ENCODE measurements at places on chromosomes 2 and 18.

DNA sequence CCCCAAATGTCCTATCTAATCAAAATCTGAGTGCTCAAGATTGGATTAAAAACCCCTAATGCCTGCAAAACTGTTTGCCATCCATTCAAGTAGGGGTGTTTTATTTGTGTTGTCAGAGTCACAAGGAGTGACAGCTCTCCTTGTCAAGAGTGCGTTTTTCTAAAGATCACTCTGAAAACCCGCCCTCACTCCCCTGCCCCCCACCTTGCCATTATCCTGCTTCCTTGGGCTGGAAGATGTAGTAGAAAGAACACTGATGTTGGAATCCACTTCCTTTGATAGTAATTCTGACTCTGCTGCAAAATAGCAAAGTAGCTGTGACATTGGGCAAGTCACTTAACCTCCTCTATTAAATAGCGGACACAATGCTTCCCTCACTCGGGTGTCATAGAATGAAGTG, 155.6 kb downstream of the TSN start:
- DNase-seq: no peak

DNA sequence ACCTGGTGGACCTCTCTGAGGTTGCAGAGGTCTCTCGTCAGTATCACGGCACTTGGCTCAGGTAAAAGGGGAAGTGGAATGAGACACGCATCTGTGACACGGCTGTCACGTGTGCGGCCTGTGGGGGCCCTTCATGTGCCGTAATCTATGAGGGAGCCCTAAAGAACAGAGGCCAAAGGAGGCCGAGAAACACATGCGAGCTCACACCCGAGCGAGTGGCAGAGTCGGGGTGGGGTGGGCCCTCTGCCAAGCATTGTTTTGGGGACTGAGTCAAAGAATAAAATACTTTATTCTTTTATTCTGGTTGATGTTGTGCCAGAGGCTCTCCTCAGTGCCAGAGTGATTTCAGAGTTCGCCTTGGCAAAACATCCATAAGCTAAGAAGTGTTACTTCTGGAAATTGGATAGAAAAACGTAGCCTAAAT, 43.3 kb downstream of the PLB1 start:
- DNase-seq: no peak

DNA sequence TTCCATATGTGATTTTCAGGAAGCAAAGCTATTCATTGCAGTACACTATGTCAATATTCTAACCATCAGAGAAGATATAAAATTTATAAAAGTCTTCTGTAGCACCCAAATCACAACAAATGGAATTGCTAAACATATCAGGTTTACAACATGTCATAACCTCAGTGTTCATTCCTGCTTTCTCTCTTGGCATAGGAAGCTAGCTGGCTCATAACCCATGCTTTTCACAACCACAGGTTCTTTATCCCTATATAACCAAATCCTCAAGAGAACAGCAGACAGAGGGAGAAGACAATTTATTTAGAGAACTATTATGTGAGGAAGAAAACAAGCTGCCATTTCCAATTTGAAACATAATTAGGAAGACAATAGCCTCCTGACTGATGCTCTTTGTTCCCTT, 997.0 kb upstream of the ACVR2A start:
- no peak for DNase-seq

GRCh38 chr18:66495844-66496243, 108.0 kb downstream of the CDH19 start:
- DNase-seq: no peak

DNA sequence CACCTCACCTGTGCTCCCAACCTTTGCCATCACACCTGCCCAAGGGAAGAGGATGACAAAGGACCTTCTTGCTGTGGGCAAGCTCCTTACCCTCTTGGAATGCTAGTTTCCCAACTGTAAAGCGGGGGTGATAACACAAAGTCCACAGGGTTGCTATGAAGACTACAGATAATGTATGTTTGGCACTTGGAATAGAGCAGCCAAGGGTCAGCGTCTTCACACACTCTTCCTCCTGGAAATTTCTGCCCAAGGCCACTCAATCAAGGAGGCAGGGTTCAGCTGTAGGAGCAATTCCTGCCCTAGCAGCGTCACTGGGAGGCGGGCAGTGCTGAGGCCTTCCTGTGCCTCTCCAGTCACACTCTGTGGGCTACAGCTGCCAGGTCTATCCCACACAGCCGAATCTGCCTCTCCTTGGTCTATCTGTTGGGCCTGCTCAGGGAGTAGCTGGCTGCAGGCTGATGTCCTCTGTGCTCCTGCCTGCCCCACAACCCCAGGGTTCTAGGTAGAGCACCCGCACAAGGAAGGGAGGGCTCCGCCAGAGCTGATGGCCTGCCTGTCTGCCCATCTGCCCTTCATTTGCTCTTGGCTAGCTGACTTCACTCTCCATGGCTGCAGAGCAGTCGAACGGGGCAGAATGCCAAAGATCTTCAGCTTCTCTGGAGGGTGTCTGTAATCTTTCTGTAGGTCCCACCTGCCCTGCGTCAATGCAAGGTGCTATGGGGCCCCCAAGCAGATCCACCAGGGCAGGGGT, 91.9 kb downstream of the MRO start:
- DNase-seq: no peak

DNA sequence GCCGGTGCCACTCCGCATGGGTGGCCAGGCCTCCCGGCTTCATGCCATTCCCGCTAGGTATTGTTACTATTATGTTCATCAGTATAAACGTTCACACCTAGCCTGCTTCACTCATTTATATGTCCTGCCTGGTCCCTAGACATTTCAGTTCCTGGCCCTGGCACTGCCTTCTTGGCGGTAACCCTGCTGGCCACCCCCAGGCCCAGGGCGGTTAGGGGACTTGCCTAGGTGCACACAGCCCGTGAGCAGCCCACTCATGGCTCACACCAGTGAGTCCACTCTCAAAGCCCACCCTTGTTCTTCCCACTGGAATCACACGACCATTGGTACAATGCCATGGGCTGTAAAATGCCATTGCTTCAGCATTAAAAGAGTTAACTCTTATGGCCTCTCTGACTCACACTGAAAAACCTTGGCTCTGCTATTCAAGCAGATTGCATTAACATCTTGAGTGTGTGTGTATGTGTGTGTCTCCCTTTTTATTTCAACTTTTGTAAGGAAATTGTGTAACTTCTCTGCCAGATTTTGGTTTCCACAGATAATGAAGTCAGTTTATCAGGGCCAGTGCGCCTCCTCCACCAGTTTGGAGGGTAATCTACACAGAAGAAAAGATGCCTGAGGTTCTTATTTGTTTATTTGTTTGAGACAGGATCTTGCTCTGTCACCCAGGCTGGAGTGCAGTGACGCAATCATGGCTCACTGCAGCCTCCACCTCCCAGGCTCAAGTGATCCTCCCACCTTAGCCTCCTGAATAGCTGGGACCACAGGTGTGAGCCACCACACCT, 74.2 kb downstream of the RAB31 start:
- no peak for DNase-seq

DNA sequence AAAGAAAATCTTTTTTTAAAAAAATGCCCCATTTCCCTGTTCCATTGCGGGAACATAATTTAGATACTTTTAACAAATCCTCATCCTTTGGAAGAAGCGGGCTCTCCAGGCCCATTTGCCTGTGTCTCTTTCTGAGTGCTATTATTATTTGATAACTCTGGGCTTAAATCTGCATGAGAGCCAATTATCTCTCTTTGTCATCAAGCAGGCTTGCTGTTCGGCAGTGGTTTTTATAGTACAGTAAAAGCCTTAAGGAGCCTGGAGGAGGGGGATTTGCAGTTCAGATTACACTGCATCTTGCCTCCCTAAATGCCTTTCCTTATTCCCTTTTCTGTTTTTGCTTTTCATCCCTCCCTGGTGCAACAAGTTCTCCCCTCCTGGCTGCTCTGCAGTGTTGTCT, 50.6 kb downstream of the CELF4 start:
- no peak for DNase-seq

DNA sequence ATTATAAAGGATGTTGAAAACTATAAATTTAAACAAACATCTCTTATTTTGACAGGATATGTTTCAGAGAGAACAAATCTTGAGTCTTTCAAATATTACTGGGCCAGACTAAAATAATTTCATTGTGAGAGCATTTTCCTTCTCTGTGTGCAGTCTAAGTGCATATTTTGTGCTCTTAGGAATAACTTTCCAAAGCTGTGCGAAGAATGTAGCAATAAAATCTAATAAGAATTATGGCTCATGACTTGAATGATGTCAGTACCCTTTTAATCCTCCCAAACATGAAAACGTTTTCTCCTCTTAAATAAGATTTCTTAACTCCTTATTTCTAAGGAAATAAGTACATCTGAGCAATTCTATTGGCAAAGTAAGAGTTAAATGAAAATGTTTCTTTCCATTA, 76.2 kb upstream of the EFEMP1 start:
- no peak for DNase-seq

GRCh38 chr2:8416849-8417832, 264.7 kb upstream of the ID2 start:
- DNase-seq: no peak

GRCh38 chr2:208222351-208222750, 32.5 kb downstream of the IDH1 start:
- no peak for DNase-seq

DNA sequence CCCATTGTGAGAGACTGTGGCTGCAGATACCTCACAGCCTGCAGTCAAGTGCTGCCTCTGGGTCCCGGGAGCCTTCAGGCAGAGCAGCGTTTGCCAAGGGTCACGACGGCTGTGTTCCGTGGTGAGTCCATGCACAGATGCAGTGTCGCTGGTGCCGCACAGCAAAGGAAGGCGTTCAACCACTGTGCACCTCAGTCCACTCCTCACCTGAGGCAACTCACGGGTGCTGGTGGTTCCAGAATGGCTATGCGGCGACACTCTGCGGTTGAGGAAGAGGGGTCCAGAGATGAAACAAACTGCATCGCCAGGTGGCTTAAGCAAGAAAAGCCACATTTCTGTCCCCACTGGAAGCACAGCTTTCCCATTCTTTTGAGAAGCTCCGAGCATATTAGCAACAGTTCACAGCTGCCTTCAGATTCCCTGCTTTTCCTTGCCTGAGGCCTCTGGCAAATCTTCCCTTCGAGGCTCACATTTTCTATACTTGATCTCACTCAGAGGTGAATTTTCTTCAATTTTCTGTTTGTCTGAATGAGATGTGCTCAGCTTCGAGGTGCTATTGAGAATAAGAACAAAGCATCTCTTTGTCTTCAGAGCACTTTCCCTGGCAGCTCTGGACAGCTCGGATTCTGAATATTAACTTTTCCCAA, 208.8 kb upstream of the TWIST2 start:
- no peak for DNase-seq

- no peak for DNase-seq
These were observed 107.0 kb downstream of the GALNT14 start for GRCh38 chr2:31031132-31031706.

All from stimulated activated CD8-positive, alpha-beta memory T cell treated with anti-CD3 and anti-CD28 coated beads, Interleukin-15, amount 100 ng/mL, for 24 hours (primary cell).